Vagina (tissue), 2 donors: ENCODE measurements at places on chromosomes 12 and 14.

DNA sequence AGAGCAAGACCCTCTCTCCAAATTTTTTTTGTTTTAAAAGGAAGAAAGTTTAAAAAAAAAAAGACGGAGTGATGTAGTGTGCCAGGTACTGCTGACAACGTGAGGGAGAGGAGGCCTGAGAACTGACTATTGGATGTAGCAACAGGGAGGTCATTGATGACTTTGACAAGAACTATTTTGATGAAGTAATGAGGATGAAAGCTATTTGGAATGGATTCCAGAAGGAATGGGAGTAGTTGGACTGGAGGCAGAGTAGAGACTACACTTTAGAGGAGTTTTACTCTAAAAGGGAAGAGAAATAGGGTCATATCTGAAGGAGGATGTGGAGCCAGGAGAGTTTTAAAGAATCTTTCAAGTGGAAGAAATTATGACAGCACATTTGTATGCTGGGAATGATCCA is 27.8 kb upstream of the SLC38A2 start:
- no peaks in the 10 kb centered on the region for H3K27me3 ChIP-seq
- H3K36me3 ChIP-seq: no peaks in the 10 kb centered on the region
- peak overlapping the region; percentile 37 for H3K27ac ChIP-seq
- H3K4me1 ChIP-seq: peaks cover 47% of the 10 kb centered on the region
- H3K4me3 ChIP-seq: no peak overlapping the region

GRCh38 chr14:23358553-23359166 is 6.0 kb upstream of the SLC22A17 start:
- DNase-seq: peak; percentile 69
- H3K36me3 ChIP-seq: peaks cover 24% of the 10 kb centered on the region
- H3K4me3 ChIP-seq: no peak overlapping the region
- H3K27ac ChIP-seq: no peak overlapping the region
- no peaks in the 10 kb centered on the region for H3K27me3 ChIP-seq

DNA sequence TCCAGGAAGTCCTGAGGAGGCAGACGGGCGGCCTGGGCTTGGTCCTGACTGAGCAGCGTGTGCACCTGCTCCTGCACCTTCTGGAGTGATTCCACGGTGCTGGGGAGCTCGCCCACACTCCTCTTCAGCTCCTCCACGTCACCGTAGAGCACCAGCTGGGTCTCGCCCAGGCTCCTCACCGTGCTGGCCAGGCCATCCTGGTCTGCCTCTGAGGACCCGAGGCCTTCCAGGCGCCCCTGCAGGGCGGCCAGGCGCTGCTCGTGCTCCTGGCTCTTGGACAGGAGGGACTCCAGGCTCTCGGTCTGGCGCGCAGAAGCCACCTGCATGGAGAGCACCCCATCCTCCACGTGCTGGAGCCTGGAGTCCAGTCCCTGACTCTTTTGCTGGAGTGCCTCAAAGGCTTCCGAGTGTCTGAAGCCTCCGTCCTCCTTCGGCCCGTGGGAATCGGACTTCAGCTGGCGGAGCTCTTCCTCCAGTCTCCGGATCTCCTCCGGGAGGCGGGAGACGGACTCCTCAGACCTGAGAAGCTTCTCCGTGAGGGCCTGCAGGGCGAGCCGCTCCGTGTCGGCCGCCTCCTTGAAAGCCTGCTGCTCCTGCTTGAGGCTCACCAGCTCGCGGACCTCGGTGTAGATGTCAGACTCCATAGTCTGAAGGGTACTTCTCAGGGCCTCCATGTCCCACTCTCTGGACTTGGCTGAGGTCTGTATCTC is 8.4 kb downstream of the CKAP4 start:
- H3K4me3 ChIP-seq: no peak overlapping the region
- peaks cover 13% of the 10 kb centered on the region for H3K4me1 ChIP-seq
- H3K27me3 ChIP-seq: no peaks in the 10 kb centered on the region
- no peak for DNase-seq
- H3K27ac ChIP-seq: no peak overlapping the region

- H3K4me3 ChIP-seq: no peak overlapping the region
- no peaks in the 10 kb centered on the region for H3K36me3 ChIP-seq
- no peak overlapping the region for H3K27ac ChIP-seq
- H3K4me1 ChIP-seq: no peaks in the 10 kb centered on the region
Observed at GRCh38 chr14:95006051-95006450, 151.3 kb downstream of the DICER1 start.

DNA sequence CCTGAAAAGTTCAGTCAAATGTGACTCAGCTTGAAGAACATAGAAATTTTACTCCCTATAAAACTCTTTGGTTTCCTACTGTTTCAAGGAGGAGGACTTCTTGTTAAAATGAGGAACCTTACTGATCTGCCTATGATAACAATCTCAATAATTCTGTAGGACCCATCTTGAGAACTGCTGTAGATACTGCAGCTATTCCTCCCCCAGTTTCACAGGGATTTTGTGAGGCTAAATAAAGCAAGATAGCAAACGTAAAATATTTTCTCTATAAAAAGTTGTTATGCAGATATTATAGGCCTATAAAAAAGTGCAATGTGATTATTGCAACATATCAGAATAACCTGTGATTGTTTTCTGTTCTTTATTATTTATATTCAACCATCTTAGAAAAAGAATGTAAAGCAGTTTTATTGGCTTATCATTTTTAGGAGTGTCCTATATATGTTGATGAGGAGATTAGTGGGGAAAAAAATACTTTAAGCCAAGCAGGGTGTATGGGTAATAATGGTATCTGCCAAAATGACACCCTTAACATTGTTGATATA is 12.1 kb downstream of the CLEC14A start:
- H3K27me3 ChIP-seq: no peaks in the 10 kb centered on the region
- H3K4me3 ChIP-seq: no peak overlapping the region
- H3K4me1 ChIP-seq: no peaks in the 10 kb centered on the region
- no peak overlapping the region for H3K27ac ChIP-seq

DNA sequence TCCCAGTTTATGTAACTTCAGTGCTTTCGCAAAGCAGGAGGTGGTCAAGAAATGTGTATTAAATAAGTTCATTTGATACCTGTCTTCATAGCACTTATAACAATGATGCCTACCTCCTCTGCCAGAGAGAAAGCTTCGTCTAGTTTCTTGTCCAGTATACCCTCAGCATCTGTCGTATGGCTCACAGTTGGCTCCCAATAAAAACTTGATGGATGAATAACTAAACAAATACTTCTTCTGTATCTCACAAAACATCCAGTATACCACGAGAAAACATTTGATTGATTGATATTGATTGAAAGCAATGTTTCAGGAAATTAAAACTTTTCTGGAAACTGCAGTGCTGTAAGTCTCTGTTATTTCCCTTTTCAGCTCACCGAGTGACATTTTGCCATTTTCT is 26.9 kb upstream of the PTGDR start:
- H3K27ac ChIP-seq: no peak overlapping the region
- H3K36me3 ChIP-seq: no peaks in the 10 kb centered on the region
- H3K4me3 ChIP-seq: no peak overlapping the region
- H3K4me1 ChIP-seq: no peaks in the 10 kb centered on the region
- no peak for DNase-seq

- no peak for DNase-seq
- no peaks in the 10 kb centered on the region for H3K36me3 ChIP-seq
- H3K27me3 ChIP-seq: no peaks in the 10 kb centered on the region
- H3K27ac ChIP-seq: no peak overlapping the region
- H3K4me1 ChIP-seq: no peaks in the 10 kb centered on the region
Observed at GRCh38 chr14:84694161-84694560, 835.8 kb upstream of the FLRT2 start.

- H3K4me1 ChIP-seq: peaks cover 17% of the 10 kb centered on the region
- no peak overlapping the region for H3K4me3 ChIP-seq
- no peak overlapping the region for H3K27ac ChIP-seq
- H3K27me3 ChIP-seq: no peaks in the 10 kb centered on the region
Observed at GRCh38 chr14:74486164-74486563, 6.9 kb downstream of the NPC2 start.

DNA sequence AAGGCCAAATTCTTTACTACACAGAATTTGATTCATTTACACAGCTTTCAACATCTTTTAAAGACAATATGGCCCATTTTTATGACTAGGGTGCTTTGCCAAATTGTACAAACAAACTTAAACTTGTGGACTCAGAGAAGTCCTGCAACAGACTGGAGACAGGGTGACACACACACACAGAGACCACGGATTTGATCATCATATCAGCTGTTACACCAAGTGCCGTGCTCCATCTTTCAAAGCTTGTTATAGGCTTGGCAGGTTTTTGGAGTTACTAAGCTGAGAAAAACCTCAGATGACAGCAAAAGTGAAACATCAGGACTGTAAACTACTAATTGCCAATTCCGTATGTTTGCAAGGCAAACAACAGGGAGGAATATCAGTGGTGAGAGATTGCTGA is 811.7 kb downstream of the GALC start:
- H3K4me3 ChIP-seq: no peak overlapping the region
- no peaks in the 10 kb centered on the region for H3K27me3 ChIP-seq
- H3K27ac ChIP-seq: no peak overlapping the region
- no peaks in the 10 kb centered on the region for H3K36me3 ChIP-seq

DNA sequence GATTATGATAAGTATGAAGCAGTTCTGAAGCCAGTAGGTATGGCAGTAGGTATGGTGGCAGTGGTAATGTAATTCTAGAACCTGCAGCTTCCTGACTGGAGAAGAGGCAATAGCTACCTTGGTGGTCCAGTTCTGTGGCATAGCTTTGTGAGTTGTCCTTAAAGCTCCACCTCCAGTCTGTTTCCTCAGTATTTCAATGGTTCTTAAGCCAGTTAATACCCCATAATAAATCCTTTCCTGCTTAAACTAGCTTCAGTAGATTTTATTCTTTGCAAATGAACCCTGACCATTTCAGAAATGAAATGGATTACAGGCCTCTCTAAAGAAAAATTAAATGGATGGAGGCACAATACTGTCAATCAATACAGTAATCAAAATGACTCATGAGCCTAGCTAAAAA is 117.8 kb upstream of the KRAS start:
- no peak overlapping the region for H3K4me3 ChIP-seq
- no peak for DNase-seq
- H3K27me3 ChIP-seq: no peaks in the 10 kb centered on the region
- no peaks in the 10 kb centered on the region for H3K36me3 ChIP-seq
